ENCODE measurements at places on chromosomes 16 and 17.
A peak's percentile ranks its signal among the peaks of the same experiment; 100 is the strongest.

- DNase-seq, result no peak
Observed at GRCh38 chr16:56032072-56032471, 156.9 kb upstream of the CES5A start.

DNA sequence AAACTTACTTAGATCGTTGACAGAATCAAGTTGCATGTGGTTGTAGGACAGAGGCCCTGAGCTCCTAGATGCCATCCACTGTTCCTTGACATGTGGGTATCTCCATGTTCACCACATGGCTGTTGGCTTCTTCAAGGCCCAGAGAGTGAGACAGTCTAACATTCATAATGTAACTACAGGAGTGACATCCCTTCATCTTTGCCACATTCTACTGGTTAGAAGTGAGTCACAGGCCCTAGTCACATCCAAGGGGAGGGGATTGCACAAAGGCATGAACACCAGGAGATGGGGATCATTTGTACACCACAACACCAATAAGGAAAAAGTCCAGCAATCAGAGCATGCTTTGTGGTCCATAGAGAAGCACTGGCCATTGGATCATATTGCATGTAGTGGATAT, 56.6 kb downstream of the WSCD1 start:
- no peak for DNase-seq

DNA sequence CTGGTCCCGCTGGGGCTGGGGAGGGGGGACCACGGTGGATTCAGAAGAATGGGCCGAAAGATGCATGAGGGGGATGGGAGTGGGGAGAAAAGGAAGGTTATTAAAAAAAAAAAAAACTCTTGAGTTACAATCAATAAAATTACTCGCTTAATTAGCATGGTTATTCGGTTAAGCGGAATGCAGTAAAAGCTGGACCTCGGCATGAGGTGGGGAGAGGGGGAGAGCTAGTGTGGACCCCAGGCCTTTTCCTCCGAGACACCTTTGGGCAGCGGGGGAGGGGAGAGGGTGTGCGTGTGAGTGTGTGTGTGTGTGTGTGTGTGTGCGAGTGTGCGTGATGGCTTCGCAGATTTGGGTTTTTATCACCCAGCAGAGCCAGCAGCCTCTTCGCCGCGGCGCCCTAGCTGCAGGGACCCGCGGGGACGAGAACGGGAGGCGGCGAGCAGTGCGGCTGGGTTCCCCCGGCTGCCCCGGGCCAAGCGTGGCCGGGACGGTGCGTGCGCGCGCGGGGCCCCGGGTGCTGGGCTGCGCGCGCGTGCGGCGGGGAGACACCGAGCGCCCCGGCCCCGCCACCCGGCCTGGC, 3.7 kb downstream of the BAHCC1 start:
- no peak for DNase-seq

DNA sequence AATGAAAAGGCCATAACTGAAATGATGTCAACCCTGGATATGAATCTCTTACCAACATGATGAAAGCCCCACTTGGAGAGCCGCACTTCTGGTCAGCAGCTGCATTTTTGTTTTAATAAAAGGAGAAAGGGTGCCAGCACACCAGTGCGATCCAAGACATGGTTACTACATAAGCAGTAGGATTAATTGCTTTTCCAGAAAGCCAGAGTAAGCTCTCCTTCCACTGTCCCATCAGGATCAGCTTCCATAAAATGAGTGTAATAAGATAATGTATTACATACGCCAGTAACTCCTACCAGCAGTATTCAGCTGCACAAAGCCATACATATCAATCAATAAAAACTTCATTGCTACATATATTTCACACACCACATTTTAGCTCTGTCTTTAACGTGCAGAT, 26.3 kb upstream of the NACA2 start:
- no peak for DNase-seq

DNA sequence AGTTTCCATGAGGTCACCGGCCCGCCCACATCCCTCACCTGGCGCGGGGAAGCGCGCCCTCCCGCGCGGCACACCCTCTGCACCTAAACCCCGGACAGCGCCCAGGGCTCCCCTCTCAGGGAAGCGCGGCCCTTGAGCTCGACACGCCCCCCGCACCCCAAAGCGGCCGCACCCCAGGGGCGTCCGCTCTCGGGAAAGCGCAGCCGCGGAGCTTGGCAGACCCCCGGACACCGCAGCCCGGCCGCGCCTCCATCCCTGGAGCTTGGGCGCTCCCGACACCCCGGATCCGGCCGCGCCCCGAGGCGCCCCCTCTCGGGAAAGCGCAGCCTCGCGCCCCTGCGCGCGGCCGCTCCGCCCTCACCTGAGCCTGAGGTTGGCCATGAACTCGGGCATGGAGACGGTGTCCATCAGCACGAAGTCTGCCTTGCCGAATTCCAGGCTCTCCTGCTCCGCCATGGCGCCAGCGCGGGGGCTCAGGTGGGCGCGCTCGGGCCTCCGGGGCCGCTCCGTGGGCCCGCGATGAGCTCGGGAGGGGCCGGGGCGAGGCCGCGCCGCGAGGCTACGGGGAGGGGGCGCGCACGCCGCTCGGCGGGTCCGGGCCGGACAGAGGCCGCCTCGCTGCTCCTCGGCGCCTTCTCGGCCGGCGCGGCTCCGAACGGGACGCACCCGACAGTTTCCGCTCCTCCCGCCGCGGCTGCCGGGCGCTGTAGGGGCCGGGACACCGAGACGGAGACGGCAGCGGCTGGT, at the start of gene MYO1D:
TSS of gene MYO1D (minus strand) at position 708 of the 747 bp plus-strand sequence. CDS start at position 456, 252 bp downstream.
- DNase-seq, result no peak

GRCh38 chr17:73189417-73190099, 3.3 kb upstream of the COG1 start:
- peak; percentile 71 for DNase-seq

DNA sequence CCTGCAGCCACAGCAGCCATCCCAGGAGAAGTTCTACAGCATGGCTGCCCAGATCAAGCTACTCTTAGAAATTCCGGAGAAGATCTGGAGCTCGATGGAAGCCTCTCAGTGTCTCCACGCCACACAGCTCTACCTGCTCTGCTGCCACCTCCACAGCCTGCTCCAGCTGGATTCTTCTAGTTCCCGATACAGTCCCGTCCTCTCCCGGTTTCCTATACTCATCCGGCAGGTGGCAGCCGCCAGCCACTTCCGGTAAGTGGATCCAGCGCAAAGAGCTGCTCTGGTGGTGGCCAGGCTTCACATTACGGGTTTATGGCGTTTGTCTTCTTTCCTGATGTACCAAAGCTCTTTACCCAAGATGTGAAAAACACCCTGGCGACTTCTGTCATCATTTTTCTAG, 3.6 kb downstream of the COG1 start:
- DNase-seq, result no peak

DNA sequence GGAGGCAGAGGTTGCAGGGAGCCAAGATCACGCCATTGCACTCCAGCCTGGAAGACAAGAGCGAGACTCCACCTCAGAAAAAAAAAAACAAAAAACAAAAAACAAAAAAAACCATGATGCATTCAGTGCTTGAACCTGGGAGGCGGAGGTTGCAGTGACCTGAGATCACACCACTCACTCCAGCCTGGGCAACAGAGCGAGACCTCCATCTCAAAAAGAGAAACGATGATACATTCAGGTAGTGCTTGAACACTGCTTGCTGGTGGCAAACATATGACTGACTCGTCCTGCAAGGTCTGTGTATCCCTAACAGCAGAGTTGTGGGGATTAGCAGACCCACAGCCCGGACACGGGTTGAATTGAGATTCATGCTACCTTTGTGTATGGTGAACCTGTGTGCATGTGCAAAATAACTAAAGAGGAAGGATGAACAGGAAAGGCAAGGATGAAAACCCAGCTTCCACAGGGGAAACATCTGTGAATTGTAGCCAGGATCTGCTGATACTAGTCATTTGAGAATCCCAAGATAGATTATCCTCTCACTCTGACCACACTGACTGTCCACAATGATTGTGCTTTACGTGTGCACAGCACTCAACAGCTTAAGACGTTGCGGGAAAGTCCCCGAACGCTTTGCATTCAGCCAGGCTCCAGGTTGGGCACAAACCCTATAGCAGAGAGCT, 52.4 kb upstream of the MRPS23 start:
- no peak for DNase-seq

DNA sequence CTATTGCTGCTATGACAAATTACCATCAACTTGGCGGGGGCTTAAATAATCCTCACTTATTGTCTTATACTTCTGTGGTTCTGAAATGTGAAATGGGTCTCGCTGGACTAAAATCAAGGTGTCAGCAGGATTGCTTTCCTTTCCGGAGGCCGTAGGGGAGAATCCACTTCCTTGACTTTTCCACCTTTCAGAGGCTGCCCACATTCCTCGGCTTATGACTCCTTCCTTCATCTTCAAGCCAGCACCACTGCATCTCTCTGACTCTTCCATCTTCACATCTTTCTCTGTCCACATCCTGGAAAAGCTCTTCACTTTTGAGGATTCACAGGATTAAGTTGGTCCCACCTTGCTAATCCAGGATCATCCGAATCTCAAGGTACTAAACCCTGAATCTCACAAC, 217.8 kb downstream of the GRIN2A start:
- DNase-seq, result no peak

DNA sequence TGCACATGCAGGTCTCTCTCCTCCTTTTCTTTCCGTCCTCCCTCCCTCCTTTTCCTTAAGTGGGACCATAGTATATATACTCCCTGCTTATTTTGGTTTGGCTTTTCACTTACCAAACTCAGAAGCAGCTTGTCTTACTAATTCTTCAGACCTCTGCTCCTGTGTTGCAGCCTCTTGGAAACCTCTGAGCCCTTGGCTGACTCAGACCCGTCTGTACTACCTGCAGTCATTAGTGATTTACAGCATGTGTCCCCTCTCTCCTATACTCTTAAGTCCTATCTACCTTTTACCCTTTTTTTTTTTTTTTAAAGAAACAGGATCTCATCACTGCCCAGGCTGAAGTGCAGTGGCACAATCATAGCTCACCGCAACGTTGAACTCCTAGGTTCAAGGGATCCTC, 207.0 kb downstream of the STX8 start:
- DNase-seq, result no peak

- peak; percentile 53 for DNase-seq
Observed at GRCh38 chr16:73717266-73717974, 579.2 kb upstream of the PSMD7 start.

DNA sequence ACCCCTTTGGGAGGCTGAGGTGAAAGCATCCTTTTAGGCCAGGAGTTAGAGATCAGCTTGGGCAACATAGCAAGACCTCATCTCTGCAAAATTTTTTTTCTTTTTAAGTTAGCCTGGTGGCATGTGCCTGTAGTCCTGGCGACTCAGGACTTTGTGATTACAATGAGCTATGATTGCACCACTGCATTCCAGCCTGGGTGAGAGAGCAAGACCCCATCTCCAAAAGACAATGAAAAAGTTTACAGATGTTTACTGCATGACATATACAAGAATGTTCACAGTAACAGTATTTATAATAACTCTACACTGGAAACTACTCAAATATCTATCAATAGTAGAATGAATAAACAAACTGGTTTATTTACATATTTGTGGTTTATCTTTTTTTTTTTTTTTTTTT, 33.1 kb upstream of the CCL22 start:
- no peak for DNase-seq

DNA sequence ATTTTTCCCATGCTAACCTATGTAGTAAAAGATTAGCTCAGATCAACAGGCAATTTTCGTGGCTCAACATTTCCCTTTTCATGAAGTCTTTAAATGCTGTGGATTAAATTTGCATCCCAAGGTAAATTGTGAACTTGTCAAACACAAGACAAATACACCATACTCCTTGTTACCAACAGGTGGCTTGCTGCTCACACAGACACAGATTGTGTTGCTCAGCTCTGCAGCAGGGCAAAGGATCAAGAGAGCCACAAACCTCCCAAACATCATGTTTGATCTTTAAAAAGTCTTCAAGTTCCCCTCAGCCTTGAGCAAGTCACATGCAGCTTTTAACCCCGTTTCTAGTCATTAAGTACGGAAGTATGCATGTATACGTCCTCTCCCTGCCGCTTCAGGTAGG, 119.6 kb upstream of the CNTNAP4 start:
- no peak for DNase-seq

DNA sequence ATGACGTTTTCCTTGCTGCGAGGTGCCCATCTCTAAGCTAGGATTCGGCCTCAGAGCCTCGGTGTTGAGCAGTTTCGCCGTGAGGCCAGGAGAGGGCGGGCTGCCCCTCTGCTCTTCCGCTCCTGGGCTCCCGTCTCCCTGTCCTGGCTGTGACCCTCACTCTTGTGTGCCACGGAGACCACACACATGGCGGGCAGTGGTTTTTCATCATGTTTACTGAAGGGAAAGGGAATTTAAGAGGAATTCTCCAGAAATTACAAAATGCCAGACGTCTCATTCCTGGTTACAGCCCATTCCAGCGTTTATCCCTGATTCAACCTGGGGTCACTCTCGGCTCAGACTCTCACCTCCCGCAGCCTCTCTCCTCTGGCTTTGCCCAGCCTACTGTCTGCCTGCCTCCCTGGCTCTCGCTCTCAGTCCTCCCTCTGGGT, 96.8 kb upstream of the ELAC2 start:
- DNase-seq, result no peak

GRCh38 chr17:76354747-76355310, 1.1 kb upstream of the PRPSAP1 start:
- DNase-seq, result no peak

- DNase-seq, result no peak
Observed at GRCh38 chr16:4481526-4481925, 5.3 kb downstream of the HMOX2 start.

DNA sequence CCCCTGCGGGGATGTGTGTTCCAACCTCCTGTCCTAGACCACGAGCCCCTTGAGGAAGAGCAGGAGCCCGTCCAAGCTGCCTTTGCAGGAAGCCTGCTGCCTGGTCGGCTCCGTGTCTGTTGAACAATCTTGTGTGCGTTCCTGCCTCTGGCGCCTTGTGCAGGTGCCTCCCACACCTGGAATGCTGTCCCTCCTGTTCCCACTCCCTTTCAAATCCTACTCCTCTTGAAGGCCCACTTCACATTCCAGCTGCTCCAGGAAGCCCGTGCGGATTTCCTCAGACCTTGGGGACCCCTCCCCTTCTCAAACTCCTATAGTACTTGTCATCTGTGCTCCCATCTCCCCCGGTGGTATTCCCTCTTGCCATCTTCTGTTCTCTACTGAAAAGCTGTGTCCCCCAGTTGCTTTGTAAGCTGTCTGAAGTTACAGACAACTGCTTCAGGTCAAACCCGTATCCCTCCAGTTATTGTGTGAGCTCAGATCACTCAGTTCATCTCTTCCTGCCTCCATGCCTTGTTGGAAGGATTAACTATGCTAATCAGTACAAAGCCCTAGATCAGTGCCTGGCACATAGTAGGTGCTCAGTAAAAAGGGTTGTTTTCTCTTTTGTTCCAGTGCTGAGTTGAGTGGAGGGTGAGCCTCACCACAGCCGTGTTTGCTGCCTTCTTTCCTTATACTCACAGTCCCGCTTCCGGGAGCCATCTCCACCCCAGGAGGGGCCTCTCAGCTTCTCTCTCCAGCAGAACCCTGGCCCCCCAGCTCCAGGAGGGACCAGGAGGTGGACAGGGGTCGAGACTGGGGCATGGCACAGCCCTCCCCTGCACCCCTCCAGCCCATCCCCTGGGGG, 241.8 kb upstream of the CIBAR2 start:
- no peak for DNase-seq

- DNase-seq, result no peak
Observed at GRCh38 chr16:75653922-75654321, 6.3 kb downstream of the TERF2IP start.

GRCh38 chr17:50830352-50830751, 5.0 kb upstream of the WFIKKN2 start:
- no peak for DNase-seq

Measured in pons (tissue), 1 donor.